Stimulated activated CD8-positive, alpha-beta memory T cell treated with anti-CD3 and anti-CD28 coated beads, Interleukin-7, amount 100 ng/mL, for 48 hours (primary cell): ENCODE measurements at places on chromosomes 7 and 10.

DNA sequence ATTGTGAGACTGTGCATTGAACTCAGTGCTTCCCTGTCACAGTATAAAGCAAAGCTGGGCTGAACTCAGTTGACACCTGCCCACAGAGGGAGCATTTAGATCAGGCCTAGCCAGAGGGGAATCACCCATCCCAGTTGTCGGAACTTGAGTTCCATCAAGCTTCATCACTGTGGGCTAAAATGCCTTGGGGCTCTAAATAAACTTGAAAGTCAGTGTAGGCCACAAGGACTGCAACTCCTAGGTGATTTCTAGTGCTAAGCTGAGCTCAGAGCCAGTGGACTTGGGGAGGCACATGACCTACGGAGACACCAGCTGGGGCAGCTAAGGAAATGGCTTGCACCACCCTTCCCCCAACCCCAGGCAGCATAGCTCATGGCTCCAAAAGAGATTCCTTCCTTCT is 7.7 kb upstream of the ABCB4 start:
- DNase-seq: no peak

DNA sequence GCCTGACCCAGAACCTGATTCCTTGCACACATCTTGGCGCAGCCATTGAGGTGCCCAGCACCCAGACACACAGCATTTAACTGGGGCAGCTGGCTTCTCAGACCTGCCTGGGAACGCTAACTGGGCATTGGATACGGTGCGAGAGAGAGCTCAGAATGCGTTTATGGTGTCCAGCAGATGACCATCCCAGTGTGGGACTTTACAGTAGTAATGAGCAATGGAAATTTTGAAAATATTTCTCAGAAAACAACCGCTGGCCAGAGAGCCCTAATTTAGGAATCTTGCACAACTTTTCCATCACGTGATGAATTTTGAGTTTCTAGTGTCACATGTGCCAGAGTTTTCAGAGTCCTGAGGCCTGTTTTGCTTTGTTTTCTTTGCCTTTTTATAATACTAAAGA is 78.2 kb upstream of the SEC61G start:
- no peak for DNase-seq

GRCh38 chr7:26185131-26185843 is 15.3 kb downstream of the HNRNPA2B1 start:
- DNase-seq: no peak

- no peak for DNase-seq
Measured at GRCh38 chr10:130709415-130709814, 573.2 kb downstream of the GLRX3 start.

DNA sequence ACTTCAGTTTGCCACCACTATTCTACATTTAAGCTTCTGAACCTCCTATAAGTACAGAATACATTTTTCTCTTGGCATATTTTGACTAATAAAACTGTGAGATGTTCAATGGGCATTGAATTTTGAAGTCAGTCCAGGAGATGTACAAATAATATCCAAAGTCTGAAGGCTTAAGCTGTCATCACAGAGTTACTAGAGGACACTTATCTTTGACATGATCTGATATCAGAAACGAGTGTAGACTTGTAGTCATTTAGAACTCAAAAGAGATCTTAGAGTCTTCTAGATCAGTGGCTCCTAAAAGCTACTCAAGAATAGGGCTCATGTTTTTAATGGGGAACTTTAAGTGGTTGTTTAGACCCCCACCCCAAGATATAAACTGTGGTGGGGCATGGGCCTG is 160.5 kb downstream of the ARID5B start:
- DNase-seq: no peak

DNA sequence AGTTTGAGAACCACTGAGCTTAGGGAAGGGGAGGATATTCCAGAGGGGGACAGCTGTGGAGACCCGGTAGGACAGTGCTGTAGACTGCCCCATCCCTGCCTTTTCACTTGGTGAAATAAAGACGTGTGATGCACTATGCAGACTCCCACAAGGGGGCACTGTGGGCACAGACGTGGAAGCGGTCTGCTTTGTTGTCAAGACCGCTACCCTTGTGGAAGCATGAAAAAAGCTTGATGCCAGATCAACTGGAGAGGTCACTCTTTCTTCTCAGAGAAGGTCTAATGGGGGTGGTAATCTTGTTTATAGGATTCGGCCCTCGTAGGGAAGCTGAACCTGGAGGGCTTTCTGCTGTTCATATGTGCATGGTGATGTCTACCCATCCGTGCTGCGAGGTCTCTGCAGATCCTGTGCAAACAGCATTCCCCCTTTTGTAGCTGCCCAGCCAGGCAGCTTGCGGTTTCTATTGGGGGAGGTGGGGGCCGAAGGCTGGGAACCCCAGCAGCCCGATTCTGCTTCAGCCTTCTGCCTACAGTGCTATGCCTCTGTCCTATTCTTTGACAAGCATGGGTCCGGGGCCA is 13.7 kb downstream of the RPS24 start:
- DNase-seq: peak; percentile 64

DNA sequence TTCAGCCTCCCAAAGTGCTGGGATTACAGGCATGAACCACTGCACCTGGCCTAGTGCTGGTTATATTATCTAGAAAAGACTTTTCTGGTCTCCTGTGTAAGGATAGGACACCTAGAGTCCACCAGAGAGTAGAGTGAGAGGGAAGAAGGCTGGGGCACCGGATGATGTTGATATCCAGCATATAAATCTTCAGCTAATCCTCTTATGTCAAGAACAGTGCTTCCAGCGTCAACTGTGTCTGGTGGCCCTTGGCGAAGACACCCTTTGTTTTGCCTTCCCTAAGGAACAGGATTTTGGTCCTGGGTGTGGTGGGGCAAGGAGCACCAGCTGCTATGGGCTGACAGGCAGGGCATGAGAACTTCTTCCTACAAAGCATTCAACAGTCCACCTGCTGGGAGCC is 16.3 kb upstream of the INMT start:
- DNase-seq: no peak

DNA sequence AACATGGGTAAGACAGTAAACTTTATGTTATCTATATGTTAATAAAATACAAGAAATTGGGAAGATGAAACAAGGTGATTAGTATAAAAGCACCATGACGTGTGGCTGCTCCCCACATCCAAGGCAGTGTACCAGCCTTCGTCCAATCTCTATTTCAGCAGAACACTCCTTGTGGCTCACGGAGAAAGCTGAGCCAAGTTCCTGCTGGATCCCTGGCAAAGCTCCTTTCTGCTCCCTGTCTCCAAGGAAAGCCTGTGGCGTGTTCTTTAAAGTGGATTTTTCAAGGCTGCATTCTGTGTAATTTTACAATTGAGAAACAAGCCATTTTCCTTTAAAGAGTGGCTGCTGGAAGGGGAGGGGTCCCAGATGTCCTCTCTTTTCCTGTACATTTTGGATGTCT is 467.3 kb downstream of the PTPRN2 start:
- no peak for DNase-seq

GRCh38 chr7:107501593-107501992 is 31.7 kb downstream of the GPR22 start:
- DNase-seq: no peak

- no peak for DNase-seq
Measured at GRCh38 chr10:89738551-89739209, 37.3 kb downstream of the KIF20B start.

- DNase-seq: no peak
Measured at GRCh38 chr10:14134275-14134674, 196.4 kb downstream of the FRMD4A start.

DNA sequence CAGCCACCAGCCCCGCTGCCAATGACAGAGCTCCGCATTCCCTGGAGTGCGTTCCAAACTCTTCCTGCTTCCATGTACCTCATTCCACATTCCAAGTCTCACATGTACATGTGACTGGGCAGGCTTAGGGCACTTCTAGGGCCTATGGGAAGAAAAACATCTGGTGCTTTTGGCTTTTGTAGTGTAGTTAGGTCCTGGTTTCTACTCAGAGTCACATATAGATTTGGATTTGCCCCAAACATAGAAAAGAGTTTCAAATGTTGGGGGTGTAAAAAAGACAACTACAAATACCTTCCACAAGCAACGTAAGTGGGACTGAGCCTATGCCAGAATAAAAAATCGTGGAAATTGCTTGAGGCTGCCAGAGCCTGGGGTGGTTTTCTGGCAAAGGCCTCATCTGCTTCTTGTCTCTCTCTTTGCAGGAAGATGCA is 84.1 kb downstream of the ZNF467 start:
- DNase-seq: no peak

DNA sequence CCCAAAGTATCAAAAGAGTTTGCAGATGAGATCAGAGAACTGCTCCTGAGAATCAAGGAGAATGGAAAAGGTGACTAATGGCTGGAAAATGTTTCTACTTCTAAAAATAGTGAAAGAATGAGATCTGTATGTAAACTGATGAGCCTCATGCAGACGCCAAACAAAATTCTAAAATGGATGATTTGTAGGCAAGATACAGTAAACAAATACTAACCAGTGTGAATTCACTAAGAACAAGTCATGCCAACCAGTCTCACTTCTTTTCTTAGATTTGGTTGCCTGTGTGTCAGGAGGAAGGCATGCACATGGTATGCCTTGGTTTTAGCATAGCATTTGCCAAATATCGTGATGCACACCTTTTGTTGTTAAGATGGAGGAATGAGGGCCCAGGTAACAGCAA is 94.9 kb upstream of the PIK3CG start:
- no peak for DNase-seq

GRCh38 chr10:13016426-13016825 is 14.9 kb upstream of the CCDC3 start:
- no peak for DNase-seq

- no peak for DNase-seq
Measured at GRCh38 chr7:150799741-150800580, at the start of gene TMEM176B. TMEM176B (minus strand) TSS chr7:150800364; CDS start chr7:150796569, 3,795 bp downstream.

DNA sequence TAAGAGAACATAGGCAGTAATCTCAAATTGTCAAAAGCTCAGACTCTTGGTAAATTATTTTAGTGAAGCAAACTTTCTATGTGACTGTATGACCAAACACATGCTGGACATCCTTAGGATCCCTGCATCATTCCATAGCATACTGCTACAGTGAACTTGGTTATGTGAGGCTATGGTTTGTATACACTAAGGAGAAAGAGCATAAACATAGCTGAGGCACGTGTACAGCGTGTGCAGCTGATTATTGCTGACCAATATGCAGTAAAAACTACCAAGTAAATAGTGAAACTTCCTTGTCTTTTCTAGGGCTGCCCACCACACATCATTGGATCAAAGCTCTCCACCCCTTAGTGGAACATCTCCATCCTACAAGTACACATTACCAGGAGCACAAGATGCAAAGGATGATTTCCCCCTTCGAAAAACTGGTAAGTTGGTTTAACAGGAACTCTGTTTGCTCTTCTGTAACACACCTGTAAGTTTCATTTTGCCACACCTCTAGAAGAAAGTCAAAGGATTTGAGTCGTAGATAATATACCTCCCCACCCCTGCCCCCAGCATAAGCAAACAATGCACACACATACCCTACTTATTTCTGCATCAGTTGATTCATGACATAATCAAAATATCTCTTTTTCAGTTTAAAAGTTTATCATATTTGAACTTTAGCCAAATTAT is 98.2 kb downstream of the HDAC9 start:
- DNase-seq: no peak

- no peak for DNase-seq
Measured at GRCh38 chr10:97333351-97333600, 1.3 kb downstream of the FRAT2 start.

DNA sequence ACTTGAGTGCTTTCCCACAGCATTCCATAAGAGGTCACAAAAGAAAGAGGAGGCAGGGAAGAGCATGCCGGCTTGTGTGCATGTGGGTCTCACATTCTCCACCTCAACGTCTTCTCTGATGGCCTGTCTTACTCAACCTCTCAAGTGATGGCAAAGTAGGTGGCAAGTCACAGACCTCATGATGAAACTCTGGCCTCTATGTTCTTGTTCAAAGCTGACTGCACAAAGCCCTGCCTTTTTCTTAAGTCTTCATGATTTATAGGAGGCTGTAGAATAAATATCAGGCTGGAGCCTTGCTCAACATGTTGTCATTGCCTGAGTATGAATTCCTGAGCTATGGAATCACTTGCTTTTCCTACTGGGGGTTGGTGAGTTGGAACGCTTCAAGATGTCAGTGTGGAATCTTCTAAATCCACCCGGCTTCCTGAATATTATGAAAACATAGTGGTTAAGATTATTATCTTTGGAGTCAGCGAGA is 213.6 kb upstream of the INHBA start:
- DNase-seq: no peak

DNA sequence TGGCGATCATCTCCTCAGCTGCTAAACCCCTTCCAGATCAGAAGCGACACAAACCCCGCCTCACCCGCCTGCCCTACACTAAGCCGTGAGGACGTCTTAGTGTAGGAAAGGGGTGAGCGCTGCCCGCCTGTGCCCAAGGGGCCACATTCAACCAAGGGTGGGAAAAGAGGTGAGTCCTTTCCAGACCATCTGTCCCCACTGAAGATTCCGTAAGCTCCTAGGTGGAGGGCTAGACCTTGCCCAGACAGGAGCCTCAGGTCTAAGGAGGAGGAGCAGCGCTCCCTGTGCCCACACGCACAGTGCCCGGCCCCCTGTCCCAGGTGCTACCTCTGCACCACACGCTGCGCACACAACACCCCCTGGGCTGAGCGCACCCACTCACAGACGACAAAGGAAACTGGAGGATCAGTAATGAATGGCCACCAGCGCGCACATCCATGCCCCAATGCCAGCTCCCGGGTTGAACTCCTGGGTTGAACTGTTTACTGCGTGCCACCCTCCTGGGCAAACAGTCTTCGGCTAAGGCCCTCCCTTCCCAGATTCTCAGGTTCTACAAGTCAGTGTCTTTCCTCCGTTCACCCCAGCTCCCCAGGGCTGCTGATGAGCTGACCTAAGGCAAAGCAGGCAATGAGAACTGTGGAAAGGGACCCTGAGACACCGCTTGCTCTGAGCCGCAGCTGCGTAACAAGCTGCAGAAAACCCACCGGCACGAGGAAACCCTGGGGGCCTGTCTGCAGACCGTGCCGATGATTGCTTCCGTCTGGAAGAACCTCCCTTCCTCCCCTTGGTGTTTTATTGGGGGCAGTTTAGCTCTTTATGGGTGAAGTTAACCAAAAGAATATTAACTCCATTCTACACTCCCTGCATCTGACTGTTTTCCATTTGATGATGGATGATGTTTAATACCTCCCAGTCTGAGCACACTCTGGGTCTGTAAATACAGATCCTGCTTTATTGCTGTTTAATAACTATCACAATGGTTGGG is 185.9 kb downstream of the MAD1L1 start:
- no peak for DNase-seq

- no peak for DNase-seq
Measured at GRCh38 chr7:30458311-30458710, 20.3 kb downstream of the NOD1 start.
